ENCODE measurements at places on chromosomes 4 and X.

GRCh38 chr4:121182296-121182695, 18.2 kb upstream of the TNIP3 start:
- DNase-seq, result peak; percentile 38

GRCh38 chrX:24463077-24463476, 2.0 kb upstream of the PDK3 start:
- no peak for DNase-seq

- DNase-seq, result peak; percentile 44
Observed at GRCh38 chrX:111095974-111096895, at the start of gene PAK3. Gene PAK3 (plus strand): TSS chrX:111096191. CDS start chrX:111123104, 26,913 bp downstream.

GRCh38 chr4:2343476-2343875, 75.0 kb downstream of the ZFYVE28 start:
- no peak for DNase-seq

DNA sequence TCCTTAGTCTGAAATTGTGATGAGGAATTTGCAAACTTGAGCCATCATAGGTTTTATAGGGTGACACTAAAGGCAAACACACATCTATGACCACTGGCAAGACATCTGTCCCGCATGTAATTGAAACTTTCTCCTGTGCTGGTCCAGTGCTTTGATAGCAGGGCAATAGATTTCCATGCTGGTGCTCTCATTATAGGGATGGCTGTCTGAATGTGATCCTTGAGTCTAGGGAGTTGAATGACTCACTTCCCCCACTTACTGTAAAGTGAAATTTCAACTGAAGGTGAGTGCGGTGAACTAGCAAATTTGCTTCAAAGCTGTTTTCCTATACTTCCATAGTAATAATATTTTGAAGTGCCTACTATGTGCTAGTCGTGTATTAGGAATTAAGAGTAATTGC, 1630.0 kb downstream of the STIM2 start:
- peak; percentile 26 for DNase-seq

GRCh38 chrX:134148172-134148692, 88.8 kb upstream of the CCDC160 start:
- no peak for DNase-seq

DNA sequence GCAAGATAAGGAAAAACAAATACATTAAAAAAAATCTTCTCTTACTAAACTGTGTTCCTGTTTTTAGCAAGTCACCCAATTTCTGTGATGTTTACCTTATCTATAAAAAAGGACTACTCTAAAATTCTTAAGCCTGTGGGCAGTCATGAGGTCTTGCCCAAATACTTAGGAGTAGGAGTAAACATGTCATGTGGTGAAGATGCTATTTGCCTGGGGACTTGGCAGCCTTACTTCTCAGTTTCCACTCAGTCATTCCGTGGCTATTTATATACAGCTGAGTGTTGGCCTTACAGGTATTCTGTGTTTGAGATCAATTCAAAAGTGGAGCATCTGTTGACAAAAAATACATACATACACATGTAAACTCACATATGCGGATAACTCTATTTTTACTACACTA, 89.9 kb upstream of the TLR2 start:
- peak; percentile 40 for DNase-seq

- DNase-seq, result no peak
Observed at GRCh38 chr4:24256066-24256465, 328.3 kb downstream of the DHX15 start.

- no peak for DNase-seq
Observed at GRCh38 chrX:68677998-68678397, 30.5 kb downstream of the STARD8 start.

DNA sequence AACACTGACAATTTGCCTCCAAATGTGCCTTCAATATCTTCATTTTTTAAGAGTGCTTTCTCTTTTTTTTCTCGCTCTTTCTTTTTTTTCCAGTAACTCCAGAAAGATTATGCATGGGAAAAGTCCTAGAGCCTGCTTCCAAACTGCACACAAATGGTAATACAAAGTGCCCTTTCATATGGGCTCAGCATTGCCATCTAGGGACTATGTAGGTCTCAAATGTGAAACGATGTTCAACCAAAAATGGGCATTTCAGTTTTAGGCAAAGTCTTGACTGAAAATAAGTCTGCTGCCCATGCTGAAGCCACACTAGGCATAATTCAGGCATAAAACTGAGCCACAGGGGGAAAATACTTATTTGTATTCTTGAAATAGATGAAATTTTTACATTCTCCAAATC, 65.6 kb downstream of the SYNPO2 start:
- peak; percentile 25 for DNase-seq

DNA sequence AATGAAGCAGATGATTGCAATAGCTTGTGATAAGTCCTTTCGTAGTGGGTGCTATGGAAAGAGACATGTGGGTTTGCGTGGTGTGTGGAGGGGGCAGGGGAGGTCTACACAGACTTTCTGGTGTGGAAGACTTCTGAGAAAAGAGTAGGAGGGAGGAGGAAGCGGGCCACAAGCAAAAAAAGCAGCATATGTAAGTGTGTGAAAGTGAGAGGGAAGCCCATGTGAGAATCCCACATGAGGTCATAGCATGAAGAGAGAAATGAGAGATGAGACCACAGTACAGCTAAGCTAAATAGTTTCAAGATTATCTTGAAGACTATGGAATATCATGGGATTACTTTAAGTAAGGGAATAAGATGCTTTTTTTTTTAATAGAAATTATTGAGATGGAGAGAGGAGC, 2039.9 kb upstream of the TENM3 start:
- DNase-seq, result no peak
